IMR-90 (cell line): ENCODE measurements at places on chromosomes 4 and X. TPM values are rescaled to one million over a fixed set of nuclear protein-coding genes. Genes with fewer than 3 reads are reported as not detected.

Gene WNK3
- total RNA-seq = 1.4 TPM in 2 replicates

Gene NDST4
- not detected in 2 replicates for total RNA-seq

- DNase-seq = peak; percentile 4
These were observed 39.7 kb downstream of the AKAP4 start for GRCh38 chrX:50161127-50161526.

DNA sequence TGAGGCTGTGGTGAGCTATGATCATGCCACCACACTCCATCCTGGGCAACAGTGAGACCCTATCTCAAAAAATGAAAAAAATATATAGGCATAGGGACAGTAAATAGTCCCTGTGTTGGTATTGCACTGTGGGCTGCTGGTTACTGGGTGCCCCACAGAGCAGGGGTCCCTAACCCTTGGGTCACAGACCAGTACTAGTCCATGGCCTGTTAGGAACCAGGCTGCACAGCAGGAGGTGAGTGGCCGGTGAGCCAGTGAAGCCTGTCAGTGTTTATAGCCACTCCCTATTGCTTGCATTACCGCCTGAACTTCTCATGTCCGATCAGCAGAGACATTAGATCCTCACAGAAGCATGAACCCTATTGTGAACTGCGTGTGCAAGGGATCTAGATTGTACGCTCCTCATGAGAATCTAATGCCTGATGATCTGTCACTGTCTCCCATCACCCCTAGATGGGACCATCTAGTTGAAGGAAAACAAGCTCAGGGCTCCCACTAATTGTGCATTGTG, 106.5 kb downstream of the TNIP2 start:
- DNase-seq = no peak

DNA sequence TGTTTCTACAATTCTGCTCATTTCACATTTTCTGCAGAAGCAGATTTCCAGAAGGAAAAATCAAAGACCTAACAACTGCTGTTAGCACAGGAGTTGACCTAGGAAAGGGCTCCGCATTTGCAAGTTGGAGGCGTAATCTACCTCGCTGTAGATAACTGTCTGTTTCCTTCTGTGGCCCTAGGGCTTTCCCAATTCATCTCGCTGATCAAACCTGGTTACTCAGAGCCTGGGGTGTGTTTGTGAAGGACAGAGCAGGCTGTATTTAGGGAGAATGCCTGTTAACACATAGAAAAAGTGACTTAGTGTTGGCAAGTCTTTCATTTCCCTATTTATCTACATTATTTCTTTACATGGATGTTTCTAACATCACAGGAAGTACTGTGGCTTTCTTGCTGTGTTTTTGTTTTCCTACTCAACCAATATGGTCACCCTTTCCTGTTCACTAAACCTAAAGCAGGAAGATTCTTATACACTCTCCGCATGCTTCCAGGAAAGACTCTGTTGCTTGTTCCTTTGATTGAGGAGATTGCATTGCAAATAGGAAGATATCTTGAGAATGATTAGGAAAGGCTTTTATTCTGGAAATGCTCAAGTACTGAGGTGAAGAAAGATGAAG, 40.5 kb downstream of the AGA start:
- no peak for DNase-seq

GRCh38 chrX:9376111-9376510, 88.7 kb upstream of the TBL1X start:
- DNase-seq = no peak

DNA sequence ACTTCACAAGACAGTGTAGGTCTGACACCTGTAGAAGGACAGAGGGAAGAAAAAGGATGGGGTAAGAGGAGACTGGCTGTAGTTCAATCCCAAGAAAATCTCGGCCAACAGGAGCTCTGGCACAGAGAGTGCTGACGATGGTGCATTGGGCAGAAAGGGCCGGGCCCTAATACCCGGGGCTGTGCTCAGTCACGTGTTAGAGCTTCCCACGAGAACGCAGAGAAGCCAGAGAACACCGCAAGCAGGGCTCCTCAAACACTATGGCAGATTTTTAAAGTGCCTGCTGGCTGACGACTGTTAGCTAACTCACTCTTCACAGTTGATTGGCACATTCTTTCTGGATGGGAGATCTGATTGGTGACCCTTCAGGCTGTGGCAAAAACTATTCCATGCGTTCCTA, 35.5 kb downstream of the EREG start:
- no peak for DNase-seq

DNA sequence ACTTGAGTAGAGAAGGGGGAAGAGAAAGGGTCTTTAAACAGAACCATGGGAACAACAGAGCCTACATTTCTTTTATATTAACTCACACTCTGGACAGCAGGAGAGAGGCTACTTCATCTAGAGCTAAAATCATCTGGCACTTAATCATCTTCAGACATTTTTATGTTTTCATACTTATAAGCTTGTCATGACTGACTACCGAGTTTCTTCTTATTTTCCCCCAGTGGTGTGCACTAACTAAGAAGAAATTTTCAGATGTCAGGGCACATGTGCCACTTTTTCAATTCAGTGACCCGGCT, 11.8 kb upstream of the RTL5 start:
- DNase-seq = no peak

- peak; percentile 88 for DNase-seq
These were observed 141.4 kb downstream of the KLHL8 start for GRCh38 chr4:87078987-87079486.
